ENCODE measurements at places on chromosomes 3 and 15. TPM values are rescaled to one million over a fixed set of nuclear protein-coding genes. Genes with fewer than 3 reads are reported as not detected.

- no peak for DNase-seq
Measured at GRCh38 chr3:48788544-48789162, 59.0 kb downstream of the PRKAR2A start.

GRCh38 chr15:52042051-52042851, 23.2 kb downstream of the MAPK6 start:
- no peak for DNase-seq

Gene RARB
- 10.6 TPM for total RNA-seq

Gene TMEM212
- 3.0 TPM for total RNA-seq

Gene CLSTN2
- 1.5 TPM for total RNA-seq

Gene PTX3
- 10.5 TPM for total RNA-seq

Gene MCTP2
- 36.3 TPM for total RNA-seq
